Small intestine (tissue), 16 donors: ENCODE measurements at places on chromosomes 5 and 9.

DNA sequence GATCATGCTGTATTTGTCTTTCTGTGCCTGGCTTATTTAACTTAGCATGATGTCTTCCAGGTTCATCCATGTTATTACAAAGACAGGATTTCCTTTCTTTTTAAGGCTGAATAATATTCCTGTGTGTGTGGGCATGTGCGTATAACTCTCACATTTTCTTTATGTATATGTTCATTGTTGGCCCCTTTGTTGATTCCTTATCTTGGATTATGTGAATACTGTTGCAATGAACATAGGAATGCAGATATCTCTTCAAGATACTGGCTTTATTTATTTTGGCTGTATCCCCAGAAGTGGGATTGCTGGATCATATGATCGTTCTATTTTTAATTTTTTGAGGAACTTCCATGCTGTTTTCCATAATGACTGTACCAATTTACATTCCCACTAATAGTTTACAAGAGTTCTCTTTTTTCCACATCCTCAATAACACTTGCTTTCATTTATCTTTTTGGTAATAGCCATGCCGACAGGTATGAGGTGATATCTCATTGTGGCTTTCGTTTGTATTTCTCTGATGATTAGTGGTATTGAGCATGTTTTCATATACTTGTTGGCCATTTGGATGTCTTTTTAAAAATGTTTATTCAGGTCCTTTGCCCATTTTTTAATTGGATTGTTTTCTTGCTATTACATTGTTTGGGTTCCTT is 38.0 kb downstream of the CREBRF start:
- DNase-seq: no peak

DNA sequence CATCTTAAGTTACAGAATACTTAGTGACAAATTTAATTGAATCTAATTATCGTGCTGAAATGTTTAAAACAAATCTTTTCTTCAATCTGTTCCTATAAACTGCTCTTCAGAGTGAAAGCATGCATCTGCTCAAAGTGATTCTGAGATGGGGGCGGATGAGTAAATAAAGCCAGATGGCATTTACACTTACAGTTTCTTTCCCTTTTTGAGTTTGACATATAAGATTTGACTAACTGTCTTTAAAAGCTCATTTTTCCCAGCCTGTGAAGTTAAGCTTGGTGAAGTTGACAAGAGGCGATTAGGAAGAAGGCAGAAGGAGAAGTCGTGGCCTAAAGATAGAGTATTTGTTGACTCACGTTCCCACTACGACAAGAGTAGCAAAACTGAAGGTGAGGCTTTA is 137.4 kb downstream of the LPAR1 start:
- no peak for DNase-seq

DNA sequence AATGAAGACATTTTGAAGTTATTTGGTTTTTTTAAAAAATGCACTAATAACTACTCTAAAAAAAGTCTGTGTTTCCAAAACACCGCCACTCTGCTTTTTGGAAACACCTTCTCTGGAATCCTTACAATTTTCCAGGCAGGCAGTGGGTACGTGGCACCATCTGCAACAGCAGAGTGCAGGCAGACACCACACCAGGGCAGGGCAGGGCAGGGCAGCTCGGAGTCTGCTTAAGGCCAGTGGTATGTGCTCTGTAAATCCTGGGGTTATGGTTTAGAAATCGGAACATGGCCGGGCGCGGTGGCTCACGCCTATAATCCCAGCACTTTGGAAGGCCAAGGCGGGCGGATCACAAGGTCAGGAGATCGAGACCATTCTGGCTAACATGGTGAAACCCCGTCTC is 97.6 kb downstream of the TLE1 start:
- DNase-seq: no peak

DNA sequence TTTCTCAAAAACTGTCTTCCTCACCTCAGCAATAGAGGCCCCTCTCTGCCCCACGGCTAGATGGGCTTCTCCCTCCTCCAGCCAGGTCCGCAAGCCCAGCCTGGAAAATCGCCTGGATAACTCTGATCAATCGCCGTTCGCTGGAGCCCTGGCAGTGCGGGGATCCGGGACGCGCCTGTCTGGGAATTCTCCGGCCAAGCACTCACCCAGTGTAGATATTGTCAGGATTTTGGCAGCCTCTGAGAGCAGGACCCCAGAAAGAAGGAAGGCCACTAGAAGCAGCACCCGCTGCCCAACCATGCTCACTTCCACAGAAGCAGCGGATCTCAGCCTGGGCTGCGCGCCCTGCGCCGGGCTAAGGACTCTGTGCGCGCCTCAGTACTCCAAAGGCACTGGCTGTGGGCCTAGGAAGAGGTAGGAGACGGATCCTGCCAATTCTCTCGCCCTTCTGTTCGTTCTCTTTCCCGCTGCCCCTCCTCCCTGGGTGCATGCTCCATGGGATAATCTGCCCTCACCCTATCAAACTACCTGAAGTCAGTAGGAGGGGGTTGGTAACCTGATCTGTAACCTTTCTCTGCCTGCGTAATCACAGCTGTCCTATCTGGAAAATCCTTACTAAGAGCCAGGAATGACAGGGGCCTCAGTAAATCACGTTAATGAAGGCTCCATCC is at the start of gene UGT3A1:
UGT3A1 (minus strand) TSS at position 450 of the 671 bp plus-strand sequence; CDS start at position 300, 150 bp downstream.
- peak; percentile 83 for DNase-seq

DNA sequence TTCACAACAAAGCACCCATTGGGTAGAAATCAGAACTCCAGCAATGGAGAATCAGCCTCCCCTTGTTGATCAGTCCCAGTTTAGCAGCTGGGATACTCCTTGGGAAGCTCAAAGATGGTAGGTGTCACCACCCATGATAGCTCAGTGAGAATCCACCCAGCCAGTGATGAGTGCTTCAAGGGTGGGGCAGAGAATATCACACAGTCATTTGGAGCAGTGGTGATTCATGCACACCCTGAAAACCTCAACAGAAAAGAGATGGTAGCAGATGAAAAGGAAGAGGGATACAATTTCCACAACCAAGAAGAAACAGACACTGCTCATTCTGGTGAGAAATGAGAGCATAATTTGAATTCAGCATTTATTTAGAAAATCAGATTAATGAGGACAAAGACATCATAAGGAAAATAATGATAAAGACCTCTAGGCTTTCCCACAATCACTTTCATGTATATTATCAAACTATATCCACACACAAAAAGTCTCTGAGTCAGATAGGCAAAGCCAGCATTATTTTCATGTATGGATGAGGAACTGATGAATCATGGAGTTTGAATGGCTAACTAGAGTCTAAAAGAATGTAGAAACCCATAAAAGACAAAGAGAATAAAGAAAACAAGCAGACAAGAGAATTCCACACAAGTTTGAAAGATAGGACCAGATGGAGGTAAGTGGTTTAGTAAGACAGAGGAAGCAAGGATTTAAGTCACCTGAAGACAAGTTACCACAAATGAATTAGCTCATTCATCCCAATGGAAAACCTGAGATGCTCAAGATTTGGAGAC is 82.9 kb downstream of the FEM1C start:
- peak; percentile 36 for DNase-seq

DNA sequence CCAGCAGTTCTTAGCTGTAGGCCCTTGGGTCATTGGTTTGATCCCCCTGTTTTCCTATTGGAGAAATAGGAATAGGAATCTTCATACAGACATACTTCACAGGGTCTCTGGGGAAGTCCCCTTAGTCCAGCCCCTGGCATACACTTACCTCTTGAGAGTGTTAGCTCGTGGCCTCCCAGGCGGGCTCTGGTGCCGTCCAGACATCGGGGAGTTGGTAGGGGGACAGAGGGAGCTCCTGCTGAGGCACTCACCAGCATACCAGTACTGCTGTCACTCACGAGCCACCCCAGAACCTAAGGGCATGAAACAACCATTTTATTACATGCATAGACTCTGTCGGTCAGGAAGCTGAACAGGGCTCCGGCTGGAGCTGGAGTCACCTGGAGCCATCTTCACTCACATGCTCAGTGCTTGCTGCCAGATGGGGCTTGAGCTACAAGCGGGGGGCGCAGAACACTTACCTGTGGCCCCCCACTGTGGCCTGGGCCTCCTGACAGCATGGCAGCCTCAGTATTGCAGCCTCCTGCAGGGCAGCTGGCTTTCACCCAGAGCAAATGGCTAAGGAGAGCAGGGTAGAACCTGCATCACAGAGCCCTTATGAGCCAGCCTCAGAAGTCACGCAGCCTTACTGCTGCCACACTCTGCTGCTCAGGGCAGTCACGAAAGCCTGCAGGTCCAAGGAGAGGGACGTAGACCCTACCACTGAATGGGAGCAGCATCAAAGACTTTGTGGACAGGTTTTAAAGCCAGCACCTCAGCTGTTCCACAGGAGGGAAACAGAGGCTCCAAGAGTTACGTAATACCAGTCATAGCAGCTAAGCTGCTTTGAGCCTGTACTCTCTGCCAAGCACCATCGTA is 58.3 kb upstream of the ANGPTL2 start:
- DNase-seq: no peak

GRCh38 chr9:124016175-124017050 is 4.8 kb downstream of the LHX2 start:
- DNase-seq: no peak
